Kidney capillary endothelial cell (primary cell): ENCODE measurements at places on chromosomes 4 and X.

DNA sequence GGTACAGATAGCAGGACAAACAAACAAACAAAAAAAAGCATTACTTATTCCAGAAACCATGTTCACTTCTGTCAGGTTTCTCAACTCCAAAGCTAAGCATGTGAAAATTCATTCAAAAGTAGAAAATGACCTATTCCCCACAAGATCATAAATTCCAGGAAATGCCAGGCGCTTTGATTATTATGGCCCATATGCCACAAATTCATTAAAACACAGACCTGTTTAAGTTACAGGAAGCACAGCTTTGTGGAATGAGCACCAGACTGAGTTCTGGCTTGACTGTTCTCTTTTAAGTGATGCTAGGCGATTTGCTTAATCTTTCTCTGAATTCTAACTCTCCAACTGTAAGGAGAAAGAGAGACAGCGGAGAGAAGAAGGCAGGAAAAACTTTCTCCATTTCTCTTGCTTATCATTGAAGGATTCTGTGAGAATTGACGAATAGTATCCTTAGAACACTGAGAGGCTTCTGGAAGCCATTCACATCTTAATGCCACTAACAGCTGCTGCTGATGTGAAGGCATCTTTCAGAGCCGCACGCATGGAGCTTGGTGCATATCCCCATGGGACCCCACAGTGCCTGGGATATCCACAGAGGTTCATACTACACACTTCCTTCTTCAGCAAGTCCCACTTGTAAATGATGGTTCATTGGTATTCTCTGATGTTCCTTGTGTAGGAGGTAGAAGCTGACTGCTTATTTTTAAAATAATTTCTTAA lies 138.0 kb downstream of the ZNF674 start:
- no peak for DNase-seq

GRCh38 chr4:179755322-179755721 lies 2313.1 kb upstream of the AGA start:
- no peak for DNase-seq

DNA sequence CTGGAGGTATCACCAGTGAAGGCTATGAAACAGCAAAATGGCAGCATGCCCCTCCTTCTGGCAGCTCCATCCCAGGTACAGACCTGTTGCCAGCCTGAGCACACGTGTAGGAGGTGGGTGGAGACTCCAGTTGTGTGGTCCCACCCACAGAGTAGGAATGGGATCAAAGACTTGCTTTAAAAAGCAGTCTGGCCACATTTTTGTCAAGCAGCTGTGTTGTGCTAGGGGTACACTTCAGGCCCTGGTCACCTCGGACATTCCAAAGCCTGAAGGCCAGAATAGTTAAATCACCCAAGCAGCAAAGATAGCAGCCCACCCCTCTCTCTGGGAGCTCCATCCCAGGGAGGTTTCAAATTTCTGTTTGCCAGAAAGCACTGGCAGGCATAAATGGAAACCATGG lies 20.3 kb upstream of the AMBN start:
- no peak for DNase-seq

GRCh38 chr4:157977086-157977485 lies 195.7 kb downstream of the GASK1B start:
- no peak for DNase-seq

DNA sequence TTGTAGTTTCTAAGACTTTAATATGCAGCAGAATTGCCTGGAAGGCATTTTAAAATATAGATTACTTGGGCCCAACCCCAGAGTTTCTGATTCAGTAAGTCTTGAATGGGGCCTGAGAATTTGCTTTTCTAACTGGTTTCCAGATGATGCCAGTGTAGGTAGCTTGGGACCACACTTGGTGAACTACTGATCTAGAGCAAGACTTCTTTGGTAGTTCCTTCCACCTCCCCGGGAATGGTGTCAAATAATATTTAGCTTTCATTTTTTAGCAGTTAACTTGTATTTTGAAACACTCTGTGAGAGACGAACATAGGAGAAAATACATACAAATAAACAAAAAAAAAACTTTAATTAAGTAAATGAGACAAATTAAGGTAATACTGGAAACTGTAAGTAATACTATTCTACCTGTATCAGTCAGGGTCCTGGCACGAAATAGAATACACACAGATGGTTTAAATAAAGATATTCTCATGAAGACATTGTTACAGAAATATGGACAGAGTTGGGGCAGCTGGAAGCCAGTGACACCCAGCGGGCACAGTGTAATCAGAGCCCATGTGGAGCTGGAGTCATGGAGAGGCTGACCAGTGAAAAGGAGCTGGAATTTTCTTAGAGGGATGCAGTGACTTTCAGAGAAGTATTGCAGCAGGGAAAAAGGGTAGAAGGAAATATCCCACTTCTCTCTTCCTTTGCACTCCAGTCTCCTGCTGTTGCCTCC lies 905.7 kb downstream of the CCSER1 start:
- no peak for DNase-seq

GRCh38 chr4:26682436-26682835 lies 98.6 kb downstream of the TBC1D19 start:
- no peak for DNase-seq

DNA sequence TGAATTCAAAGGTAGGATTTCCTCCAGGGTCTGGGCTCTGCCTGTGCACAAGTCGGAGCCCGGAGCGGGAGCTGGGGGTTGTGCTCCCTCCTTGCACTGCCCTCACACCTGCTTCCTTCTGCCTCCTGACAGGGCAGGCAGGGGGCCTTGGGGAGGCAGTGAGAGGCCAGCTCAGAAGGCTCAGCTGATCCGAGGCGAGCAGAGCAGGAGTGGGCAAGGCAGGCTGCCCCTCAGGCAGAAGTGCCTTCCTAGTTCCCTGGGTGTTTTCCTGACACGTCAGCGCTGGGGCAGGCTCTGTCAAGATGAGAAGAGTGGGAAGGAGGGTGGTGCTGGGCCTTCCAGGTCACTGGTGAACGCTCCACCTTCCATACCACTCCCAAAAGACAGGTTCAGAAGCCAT lies 5.5 kb upstream of the IRAK1 start:
- no peak for DNase-seq

DNA sequence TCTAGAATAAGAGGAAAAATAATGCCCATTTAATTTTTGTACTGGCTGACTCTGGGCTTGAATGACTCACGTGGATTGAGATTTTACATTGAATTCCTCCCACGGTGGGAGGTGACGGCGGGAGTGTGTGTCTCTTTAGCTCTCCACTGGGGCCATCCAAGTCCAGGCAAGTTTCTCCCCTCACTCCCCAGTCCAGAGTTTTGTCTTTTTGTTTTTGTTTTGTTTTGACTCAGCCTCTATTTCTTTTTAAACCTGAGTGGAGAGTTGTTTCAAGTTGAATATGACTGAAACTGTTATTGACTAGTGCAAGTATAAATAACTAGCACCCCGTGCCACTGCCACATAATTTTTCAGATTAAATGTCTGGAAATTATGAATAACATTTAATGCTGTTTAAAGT lies 13.6 kb downstream of the CHST7 start:
- no peak for DNase-seq

DNA sequence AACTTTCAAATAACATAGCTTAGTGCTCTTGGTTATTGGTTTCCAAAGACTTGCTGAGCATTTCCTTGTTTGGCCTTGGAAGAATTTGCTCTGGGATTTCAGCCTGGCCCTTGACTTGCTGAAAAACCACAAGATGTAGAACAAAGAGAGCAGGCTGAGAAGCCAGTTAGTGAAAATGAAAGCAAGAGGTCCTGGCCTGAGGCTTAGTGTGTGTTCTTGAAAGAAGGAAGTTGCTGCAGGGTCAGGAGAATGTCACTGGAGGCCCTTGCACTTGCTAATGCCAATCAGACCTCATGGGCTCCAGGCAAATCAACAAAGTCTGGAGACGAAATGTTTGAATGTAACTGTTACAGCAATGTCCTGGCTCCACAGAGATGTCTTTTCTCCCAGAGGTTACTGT lies 79.4 kb downstream of the SYNPO2 start:
- DNase-seq: no peak

DNA sequence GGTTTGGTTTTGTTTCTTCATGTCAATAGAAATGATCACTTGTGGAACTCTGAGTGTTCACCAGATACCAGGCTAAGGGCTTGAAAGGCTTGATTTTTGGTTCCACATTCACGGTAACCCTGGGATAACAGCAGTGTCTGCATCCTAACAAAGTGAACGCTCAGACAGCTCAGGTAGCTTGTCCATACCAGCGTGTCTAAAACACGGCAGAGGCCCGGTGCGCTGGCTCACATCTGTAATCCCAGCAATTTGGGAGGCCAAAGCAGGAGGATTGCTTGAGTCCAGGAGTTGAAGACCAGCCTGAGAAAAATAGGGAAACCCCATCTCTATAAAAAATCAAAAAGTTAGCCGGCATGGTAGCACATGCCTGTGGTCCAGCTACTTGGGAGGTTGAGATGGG lies 49.0 kb downstream of the HTRA3 start:
- no peak for DNase-seq

DNA sequence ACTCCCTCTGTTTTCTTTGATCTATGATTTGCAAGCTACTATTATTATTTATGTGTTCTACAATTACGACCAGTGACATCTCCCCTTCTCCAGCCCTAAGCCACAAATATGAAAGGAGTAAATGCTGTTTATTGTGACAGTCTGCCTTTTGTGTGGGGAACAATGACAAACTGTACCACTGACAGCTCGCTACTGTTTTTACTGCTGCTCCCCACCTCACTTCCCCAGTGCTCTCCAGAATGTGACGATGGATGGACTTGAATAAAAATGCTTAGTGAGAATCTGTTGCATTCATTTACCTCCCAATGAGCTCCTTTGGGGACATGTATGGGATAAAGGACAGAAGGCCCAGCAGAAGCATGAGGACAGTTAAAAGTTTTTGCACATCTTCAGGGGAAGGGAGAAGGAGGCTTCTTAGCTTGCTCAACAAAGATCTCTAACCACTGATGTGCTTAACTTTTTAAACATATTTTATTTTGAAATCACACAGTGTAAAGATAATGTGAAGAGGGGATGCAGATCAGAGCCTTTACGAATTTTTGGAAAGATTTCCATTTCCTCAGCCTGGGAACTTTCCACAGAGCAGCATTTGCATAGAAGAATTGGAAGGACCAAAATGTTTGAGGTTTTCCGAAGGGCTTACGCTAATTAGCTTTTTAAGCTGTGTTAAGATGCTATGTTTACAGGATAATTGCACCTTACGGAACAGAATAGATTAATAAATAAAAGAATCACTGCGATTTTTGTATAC lies 485.1 kb upstream of the TENM3 start:
- DNase-seq: no peak

GRCh38 chr4:17491196-17491595 lies 20.7 kb downstream of the QDPR start:
- DNase-seq: no peak

DNA sequence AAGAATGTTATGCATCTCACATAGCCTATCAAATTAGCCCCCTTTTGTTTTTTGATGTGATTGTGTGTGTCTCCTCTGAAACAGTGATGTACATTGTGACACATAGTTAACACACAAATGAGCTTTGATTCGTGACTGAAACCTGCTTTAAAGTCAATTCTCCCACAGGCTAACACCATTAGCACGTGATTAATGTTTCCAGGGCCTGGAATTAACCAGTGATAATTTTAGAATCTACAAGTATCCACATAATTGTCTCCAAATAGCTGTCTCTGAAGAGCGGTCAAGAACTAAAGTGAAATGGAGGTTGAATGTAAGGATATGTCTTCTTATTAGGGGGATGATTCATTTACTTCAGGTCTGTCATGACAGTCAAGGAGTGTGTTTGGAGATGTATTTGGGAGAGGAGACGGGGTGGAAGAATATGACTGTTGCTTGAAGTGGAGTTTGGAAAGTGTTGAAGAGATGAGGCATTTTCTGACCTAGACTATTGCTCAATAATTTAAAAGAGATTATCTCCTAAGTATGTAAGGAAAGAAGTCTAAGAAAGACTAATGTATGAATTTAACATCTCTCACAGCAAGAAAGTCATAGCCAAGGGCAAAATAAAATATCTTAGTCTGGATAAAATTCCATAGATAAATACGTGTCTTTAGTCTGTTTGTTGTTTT lies 13.7 kb upstream of the RASGEF1B start:
- DNase-seq: no peak

- DNase-seq: no peak
Measured at GRCh38 chr4:74964311-74964710, 31.4 kb downstream of the PARM1 start.

GRCh38 chr4:140233791-140234696 lies 80.1 kb upstream of the MAML3 start:
- no peak for DNase-seq

DNA sequence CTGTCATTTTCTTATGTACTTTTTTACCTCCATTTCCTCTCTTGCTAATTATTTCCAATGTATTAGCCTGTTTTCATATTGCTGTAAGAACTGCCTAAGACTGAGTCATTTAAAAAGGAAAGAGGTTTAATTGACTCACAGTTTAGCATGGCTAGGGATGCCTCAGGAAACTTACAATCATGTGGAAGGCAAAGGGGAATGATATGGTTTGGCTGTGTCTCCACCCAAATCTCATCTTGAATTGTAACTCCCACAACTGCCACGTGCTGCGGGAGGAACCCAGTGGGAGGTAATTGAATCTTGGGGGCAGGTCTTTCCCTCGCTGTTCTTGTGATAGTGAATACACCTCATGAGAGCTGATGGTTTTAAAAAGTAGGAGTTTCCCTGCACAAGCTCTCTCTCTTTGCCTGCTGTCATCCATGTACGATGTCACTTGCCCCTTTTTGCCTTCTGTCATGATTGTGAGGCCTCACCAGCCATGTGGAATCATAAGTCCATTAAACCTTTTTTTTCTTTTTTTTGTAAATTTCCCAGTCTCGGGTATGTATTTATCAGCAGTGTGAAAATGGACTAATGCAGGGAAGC lies 870.0 kb upstream of the INTU start:
- DNase-seq: no peak

DNA sequence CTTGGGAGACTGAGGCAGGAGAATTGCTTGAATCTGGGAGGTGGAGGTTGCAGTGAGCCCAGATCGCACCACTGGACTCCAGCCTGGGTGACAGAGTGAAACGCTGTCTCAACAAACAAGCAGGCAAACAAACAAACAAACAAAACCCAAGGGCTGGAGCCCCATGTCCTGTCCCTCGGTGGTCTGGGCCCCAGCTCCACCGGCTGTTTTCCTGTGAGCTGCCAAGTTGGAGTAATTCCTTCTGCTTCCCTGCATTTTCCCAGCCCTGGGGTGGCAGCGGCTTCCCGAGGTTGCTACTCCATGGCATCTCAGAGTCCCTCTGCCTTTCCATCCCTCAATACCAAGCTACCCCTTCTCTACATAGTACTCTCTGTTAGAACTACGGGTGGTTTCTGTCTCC lies 43.2 kb downstream of the RGS12 start:
- no peak for DNase-seq

- no peak for DNase-seq
Measured at GRCh38 chr4:145921231-145921630, 17.4 kb downstream of the ZNF827 start.

- DNase-seq: no peak
Measured at GRCh38 chr4:173365359-173365996, 5.3 kb upstream of the SAP30 start.

- no peak for DNase-seq
Measured at GRCh38 chr4:83646538-83647239, 110.8 kb downstream of the GPAT3 start.

DNA sequence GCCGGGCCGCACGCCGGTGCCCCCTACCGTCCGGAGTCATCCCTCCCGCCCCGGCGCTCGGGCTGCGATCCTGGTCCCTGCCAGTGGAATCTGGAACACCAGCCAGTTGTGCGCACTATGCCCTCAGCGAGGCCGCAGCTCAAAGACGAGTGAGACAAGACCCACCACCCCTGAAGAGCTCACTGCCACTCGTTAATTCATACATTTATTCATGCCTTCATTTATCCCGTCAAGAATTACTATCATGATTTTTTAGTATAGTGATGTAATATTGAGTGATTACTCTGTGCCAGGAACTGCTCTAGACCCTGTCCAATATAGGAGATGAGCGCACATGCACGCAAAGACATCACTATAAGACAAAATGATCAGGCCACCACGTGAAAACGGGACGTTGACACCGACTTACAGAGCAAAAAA lies 247 bp upstream of the PPA2 start:
- DNase-seq: peak; percentile 74
